ENCODE measurements at places on chromosomes 16 and 17.

- no peak for DNase-seq
Measured at GRCh38 chr17:73203788-73204479, 11.1 kb downstream of the COG1 start.

DNA sequence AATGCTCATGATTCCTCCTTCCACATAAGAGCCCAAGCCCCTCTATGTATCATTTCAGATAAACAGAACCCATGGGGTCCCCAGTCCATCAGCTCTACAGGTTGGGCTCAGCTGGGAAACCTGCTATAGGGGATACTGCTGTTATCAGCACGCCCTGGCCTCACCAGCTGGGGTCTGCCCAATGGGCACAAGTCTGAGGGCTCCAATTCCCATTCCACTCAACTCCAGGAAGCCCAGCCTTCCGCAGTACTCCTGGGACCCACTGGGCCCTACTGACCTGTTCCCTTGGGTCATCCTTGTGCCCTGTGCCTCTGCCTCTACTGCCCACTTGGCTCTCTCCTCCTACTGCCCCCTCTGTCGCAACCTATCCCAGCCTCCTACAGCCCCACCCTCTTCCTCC, 16.2 kb upstream of the XYLT2 start:
- DNase-seq: no peak

GRCh38 chr17:55433029-55433628, 11.5 kb upstream of the MMD start:
- DNase-seq: no peak

- peak; percentile 83 for DNase-seq
Measured at GRCh38 chr16:55478827-55479429, at the start of gene MMP2. TSS of gene MMP2 (plus strand) at chr16:55479198. CDS start at chr16:55479480, 282 bp downstream.

- no peak for DNase-seq
Measured at GRCh38 chr16:57966986-57967385, 3.9 kb downstream of the CNGB1 start.

GRCh38 chr17:2222901-2223616, 80.5 kb downstream of the SMG6 start:
- DNase-seq: no peak

GRCh38 chr17:48543854-48544348, 1.0 kb downstream of the HOXB2 start:
- no peak for DNase-seq

- no peak for DNase-seq
Measured at GRCh38 chr17:49439305-49439672, 24.6 kb upstream of the PHB1 start.

GRCh38 chr17:11739848-11740247, 141.6 kb downstream of the DNAH9 start:
- DNase-seq: no peak

DNA sequence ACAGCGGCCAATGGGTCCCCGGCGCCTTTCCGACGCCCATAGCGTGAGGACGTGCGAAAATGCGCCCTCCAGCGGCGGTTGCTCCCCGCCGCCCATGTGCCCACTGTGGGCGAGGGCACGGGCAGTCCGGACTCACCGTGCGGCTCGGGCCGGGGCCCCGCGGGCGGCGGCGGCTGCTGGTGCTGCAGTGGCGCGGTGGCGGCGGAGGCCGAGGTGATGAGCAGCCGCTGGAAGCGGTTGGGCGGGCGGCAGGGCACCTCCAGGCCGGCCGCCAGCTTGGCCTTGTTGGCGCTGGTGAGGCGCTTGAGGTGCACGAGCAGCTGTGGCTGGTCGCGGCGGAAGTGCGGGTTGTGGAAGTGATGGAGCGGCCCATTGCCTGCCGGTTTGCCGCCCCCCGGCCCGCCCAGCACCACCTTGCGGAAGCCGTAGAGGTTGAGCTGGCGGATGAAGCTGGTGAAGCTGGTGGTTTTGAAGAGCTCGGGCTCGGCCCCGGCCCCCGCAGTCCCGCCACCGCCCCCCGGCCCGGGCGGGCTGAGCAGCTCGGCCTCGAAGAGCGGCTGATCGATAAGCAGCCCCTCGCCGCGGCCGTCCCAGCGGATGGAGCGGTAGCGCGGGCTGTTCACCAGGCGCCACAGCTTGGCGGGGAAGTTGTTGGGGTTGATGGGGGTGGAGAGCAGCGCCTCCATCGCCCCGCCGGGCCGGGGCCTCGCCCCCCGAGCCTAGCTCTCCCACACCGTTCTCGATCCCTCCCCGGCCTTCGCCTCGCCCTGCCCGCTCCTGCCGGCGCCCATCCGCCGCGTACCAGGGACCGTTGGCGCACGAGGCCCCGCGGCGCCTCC, at the start of gene HSF5:
Gene HSF5, minus strand, starts transcription at position 820 of the 839 bp plus-strand sequence. Its CDS starts 134 bp downstream, at position 686.
- peak; percentile 7 for DNase-seq

- DNase-seq: no peak
Measured at GRCh38 chr16:72468582-72468981, 296.6 kb upstream of the PMFBP1 start.

GRCh38 chr17:53088481-53088880, 734.2 kb upstream of the KIF2B start:
- DNase-seq: no peak

Measured in astrocyte of the hippocampus (primary cell).